Stimulated activated CD8-positive, alpha-beta memory T cell treated with anti-CD3 and anti-CD28 coated beads, Interleukin-7, amount 100 ng/mL, for 4 hours (primary cell): ENCODE measurements at places on chromosomes 6 and 20.
A peak's percentile ranks its signal among the peaks of the same experiment; 100 is the strongest.

GRCh38 chr6:21898107-21898796, 304.7 kb downstream of the SOX4 start:
- DNase-seq: no peak

DNA sequence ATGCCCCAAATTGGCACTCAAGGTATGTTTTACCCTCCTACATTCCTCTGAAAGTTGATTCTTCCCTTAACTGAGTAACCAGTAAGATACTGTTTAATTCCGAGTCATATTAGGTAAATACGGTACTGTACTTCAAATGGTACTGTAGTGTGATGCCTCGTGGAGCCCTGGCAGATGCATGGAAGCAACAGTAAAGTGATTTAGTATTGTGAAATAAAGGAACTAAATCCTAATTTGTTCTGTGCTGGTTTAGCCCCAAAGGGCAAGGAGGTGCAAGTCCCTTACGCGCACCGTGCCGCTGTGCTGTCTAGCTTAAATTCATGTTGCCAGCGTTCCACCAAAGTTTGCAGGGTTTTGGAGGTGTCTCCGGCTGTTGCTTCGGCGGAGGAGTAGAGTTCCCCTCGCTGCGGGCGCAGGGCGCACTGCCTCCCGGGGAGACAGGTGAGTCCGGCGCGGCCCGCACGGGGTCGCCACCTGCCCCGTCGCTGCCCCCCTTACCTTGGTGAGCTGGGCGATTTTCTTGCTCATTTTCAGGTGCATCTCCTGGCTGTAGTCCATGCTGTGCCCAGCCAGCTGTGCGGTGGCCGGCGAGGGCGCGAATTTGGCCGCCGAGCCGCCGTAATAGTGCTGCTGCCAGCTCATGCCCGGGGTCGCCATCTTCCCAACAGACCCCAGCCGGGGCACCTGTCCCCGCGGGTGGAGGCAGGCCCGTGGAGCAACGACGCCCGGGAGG, 655 bp downstream of the FAM184A start:
- DNase-seq: peak; percentile 30

DNA sequence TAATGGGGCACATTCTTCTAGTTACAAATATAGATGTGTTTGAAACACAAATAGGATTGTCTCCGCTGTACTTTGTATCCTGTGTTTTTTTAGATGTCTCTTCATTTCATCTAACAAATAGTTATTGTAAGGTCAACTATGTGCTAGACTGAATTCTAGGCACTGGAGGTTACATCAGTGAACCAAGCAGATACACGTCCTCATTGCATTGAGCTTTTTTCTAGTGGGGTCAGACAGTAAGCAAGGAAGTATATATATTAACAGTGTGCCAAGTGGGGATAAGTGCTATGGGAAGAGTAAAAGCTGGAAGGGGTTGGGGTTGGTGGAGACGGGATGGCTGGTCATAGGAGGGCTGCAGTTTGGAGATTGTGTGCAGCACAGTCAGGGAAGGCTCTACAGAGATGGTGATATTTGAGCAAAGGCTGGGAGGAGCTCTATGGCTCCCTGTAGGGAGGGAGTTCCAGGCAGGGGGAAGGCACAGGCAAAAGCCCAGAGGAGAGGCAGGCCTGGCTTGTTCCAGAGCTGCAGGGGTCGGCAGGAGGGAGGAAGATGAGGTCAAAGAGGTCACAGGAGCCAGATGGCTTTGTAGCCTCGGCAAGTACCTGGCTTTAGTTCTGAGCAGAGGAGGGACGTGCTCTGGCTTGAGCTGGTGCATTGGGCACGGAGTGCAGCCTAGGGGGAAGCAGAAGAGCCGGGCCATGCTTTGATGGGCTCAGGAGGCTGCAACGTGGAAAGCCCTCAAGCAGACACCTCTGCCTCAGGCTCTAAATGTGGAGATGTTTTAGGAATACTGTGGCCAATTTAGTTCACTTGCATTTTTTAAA, 152.3 kb downstream of the ZDHHC14 start:
- DNase-seq: no peak

GRCh38 chr20:41140226-41141133, 3.1 kb downstream of the PLCG1 start:
- DNase-seq: no peak

DNA sequence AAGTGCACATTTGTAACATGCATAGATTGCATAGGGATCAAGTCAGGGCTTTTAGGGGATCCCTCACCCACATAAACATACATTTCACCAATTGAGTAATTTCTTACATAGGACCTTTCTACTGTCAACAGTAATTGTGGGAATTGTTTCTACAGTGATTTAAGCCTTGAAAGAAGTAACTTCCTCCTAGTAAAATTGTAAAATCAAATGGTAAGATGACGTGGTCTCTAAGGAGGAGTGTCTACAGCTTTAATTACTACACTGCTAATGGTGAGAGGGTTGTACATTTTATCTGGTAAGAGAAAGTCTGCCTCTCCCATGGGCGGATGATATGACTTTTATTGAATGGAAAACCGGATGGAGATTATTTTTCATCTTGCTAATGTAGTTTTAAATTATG, 98.0 kb downstream of the RPP40 start:
- DNase-seq: no peak

DNA sequence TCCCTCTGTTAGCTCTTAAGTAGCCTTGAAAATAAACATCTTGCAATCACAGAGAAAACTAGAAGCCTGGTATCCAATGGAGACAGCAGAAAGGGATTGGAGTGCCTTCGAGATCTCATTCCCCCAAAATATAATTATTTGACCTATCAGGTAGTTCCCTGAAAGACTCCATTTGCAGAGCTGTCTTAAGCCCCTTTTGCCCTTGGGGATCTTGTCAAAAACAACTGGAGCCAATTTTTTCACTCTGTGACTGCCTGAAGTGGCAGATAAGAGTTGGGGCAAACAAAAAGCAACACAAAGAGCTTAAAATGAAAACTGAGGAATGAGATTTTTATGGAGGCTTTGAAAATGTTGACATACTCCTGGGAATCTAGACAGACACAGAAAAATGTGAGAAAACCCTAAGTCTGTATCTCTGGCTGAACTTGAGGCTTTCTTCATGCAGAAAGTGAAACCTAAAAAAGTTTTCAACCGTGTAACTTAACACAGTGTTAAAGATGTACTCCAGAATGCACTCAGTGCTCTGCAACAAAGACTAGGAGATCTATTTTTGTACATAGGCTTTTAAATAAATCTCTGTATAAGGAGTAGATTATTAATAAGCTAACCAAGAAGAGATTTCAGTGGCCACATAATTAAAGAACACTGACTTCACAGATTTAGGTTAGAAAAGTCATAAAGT, 971.1 kb upstream of the MAN1A1 start:
- no peak for DNase-seq

DNA sequence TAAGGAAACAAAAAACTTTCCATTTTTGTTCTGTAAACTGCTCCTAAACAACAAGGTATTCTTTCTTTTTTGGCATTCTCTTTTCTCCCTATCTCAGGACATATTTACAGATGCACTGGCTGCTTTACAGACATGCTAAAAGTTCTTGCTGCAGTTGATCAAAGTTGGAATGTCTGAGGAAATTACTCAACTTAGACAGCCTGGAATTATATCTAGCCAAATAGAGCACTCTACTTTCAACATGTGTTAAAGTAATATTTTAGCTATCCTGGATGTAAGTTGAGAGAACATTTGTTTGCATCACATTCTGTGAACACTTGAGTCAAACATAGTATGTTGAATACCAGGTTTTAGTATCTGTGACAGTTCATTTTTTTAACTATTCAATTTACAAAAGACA, 24.8 kb downstream of the TASP1 start:
- DNase-seq: no peak

DNA sequence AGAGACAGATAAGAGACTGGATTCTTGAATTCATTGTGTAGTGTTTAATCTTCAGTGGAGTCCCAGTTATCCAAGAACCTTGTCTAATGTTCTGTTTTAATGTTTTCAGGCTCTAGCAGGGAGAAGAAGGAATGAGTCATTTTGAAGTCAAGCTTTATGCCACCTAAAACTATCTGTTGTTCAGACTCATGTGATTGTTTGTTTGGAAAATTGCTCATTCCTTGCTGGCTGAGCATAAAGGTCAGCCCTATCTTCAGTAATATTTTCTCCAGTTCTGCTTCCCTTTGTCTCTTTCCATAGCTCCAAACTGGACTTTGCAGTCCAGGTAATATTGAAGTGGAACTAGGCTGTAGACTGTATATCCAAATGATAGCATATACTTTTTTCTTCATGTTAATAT, 34.2 kb downstream of the CLVS2 start:
- DNase-seq: no peak

- DNase-seq: no peak
These were observed at the start of gene PGK2 for GRCh38 chr6:49787176-49787575. Gene PGK2 (minus strand): TSS chr6:49787285. CDS start chr6:49787187, 98 bp downstream.

DNA sequence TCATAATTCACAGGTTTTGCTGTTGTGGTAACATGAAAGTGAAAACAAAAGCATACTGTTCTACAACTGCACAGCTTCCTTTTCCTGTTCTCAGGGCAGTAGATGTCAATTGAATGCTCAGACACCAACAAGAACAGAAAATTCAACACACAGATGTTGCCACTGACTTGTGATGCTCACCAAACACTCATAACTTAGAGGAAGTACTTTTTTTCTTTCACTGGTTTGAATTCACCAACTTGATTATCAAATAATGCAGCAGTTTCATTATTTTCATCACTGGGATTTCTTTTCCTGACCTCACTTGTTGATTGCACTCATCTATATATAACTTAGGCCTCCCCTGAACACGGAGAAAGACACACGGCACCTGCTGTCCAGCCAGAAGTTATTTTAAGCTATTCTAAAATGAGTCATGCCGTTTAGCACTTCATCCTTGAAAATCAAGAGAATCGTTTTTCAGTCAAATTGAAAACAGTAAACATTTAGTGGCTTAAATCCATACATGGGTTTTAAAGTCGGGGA, 949 bp downstream of the TXLNB start:
- no peak for DNase-seq

DNA sequence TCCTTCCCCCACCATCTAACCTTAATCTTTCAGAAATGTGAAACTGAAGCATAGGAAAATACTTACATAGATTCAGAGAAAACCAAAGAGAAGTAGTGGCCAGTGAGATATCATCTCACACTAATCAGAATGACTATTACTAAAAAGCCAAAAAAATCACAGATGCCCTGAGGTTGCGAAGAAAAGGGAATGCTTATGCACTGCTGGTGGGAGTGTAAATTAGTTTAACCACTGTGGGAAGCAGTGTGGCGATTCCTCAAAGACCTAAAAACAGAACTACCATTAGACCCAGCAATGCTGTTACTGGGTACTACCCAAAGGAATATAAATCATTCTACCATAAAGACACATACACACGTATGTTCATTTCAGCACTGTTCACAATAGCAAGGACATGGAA, 9.2 kb upstream of the PREX1 start:
- no peak for DNase-seq

DNA sequence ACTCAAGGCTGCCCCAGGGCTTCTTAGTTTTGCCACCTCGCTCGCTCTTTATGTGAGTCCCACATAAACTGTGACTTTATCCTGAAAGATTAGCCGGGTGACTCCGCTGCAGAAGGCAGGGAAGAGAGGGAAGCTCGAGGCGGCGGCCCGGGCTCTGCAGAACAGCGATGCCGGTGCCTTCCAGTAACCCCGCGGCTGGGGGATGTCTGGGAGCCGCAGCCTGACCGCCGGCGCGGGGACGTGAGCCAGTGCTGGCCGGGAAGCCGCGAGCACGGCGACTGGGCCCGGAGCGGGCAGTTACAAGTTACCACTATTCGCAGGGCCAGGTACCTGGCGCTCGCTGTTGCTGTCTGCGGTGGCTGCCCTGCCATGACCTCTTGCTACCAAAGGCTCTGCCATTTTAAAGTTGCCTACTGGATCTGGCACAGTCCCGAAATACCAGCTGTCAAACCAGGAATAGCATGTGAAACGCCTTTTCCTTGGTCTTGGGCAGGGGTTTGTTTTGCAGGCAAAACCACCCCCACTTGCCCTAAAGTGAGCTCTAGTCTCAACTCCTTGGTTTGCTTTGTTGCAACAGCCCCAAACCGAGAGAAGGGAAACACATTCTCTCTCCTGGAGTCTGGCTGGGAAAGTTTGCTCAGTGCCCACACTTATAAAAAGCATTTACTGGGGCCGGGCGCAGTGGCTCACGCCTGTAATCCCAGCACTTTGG, 124.0 kb upstream of the SLC2A12 start:
- DNase-seq: no peak

DNA sequence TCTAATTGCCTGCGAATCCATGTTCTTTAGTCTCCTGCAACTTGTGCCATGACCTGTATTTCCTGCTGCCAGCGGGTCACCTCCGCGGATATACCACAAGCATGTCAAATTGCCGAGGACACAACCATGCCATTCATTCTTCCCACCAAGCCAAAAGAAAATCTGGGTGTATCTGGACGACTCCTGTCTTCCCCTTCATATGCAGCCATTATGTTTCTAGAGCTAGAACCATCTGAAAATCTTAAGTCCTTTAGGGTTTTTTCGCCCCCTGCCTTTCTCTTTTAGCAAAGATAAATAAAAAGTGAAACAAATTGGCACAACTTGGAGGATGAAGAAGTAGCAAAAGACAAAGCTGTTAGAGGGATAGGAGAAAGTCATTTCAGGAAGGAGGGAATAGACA, 242.6 kb downstream of the ARID1B start:
- no peak for DNase-seq

GRCh38 chr6:69957985-69958559, 91.7 kb downstream of the COL19A1 start:
- DNase-seq: no peak

GRCh38 chr6:42424906-42425474, 26.7 kb downstream of the TRERF1 start:
- no peak for DNase-seq

GRCh38 chr6:54112151-54112650, 958 bp downstream of the MLIP start:
- no peak for DNase-seq

DNA sequence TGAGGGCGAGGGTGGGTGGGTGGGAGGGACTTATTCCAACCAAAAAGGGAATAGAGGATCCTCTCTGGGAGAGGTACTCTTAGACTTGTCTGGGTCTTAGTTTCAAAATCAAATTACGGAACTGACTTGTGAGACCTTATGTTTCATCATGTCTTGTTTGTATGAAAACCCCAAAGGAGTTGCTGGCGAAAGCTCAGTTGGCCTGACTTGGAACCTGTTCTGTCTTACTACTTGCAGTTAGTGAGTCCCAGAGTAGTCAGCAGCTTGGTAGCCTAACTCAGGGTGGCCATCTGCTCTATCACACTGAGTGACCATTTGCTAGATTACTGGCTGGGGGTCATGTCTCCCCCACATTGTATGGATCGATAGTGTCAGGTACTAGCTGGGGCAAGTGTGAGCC, 114.9 kb upstream of the MOCS1 start:
- DNase-seq: no peak

DNA sequence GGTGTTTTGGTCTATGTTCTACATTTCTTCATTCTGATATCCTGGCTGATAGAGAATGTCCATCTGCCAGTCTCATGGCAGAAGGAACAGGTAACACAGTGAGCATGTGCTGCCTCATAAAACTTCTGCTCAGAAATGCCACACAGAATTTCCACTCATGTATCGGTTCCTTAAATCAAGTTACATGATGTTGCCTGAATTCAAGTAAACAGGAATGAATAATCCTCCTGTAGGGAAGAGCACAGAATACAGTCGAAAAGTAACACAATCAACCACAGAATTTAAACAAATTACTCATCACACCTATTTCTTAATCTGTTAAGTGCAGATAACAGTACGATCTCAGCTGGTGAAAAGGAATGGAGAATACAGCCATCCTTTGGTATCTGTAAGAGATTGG, 74.7 kb downstream of the FAM217A start:
- DNase-seq: no peak

- no peak for DNase-seq
These were observed 4.0 kb downstream of the ZBTB24 start for GRCh38 chr6:109478841-109479624.
